ENCODE measurements at places on chromosomes 5 and 9. TPM values are rescaled to one million over a fixed set of nuclear protein-coding genes. Genes with fewer than 3 reads are reported as not detected.

The SLC6A3 gene
- total RNA-seq = 1.4 TPM

DNA sequence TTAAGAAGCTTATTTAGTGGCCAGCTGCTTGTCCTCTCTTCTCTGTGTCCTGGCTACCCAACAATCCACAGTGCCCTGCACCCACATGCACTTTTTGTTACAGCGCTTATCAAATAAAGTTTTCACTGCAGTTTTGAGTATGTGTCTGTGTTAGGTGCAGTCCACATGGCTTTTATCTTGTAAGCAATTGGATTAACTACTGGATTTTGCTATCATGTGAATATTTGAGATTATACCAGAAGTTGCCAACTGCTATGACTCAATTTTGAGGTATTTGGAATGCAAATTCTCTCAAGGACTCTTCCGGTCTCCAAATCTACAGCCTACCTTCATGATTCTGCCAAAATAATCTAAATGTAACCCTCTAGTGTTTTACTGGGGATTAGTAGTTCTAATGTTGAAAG is 690.2 kb downstream of the NR2F1-AS1 start:
- no peaks in the 10 kb centered on the region for H3K27me3 ChIP-seq
- H3K4me1 ChIP-seq = no peaks in the 10 kb centered on the region
- DNase-seq = no peak
- no peak overlapping the region for H3K4me3 ChIP-seq
- H3K27ac ChIP-seq = no peak overlapping the region
- H3K36me3 ChIP-seq = no peaks in the 10 kb centered on the region

DNA sequence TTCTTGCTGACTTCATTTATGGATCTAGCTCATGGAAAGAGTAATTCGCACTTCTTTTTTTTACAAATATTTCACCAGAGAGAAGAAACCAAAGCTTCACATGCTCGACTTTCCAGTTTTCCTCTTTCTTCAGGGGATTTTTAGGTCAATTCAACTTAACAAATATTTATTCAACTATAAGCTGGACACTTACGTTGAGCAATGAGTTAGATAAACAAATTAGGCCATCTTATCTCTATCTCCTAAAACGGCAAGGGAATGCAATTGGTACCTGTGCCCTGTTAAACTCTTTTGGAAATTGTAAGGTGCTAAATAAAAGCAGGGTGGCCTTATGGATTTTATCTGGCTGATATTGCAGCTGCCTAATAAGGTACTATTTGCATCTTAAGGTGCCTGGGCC is 145.1 kb upstream of the RAI14 start:
- no peaks in the 10 kb centered on the region for H3K36me3 ChIP-seq
- no peaks in the 10 kb centered on the region for H3K4me1 ChIP-seq
- H3K4me3 ChIP-seq = no peak overlapping the region

DNA sequence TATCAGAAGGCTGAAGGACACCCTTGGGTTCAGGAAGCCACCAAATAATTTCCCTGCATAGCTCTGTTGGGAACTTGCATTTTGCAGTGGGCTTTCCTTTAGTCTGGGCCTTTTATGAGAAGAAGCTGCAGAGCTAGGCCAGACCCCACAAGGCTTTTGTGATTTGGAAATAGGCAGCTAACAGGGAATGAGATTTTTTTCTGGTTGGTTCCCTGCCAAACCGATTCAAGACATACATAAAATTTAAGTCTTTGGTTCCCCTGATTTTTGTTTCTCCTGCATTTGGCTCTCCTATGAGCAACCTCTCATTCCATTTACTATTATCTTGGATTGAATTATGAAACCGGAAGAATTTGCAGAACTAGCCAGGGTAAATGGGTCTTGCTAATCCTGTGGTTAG is 81.5 kb upstream of the PTCH1 start:
- no peaks in the 10 kb centered on the region for H3K4me1 ChIP-seq
- H3K27me3 ChIP-seq = no peaks in the 10 kb centered on the region
- no peaks in the 10 kb centered on the region for H3K36me3 ChIP-seq
- DNase-seq = no peak

GRCh38 chr9:135341612-135342169 is 137.9 kb upstream of the PPP1R26 start:
- H3K4me3 ChIP-seq = no peak overlapping the region
- H3K4me1 ChIP-seq = no peaks in the 10 kb centered on the region
- no peaks in the 10 kb centered on the region for H3K36me3 ChIP-seq
- peaks cover 8% of the 10 kb centered on the region for H3K27me3 ChIP-seq
- no peak for DNase-seq

DNA sequence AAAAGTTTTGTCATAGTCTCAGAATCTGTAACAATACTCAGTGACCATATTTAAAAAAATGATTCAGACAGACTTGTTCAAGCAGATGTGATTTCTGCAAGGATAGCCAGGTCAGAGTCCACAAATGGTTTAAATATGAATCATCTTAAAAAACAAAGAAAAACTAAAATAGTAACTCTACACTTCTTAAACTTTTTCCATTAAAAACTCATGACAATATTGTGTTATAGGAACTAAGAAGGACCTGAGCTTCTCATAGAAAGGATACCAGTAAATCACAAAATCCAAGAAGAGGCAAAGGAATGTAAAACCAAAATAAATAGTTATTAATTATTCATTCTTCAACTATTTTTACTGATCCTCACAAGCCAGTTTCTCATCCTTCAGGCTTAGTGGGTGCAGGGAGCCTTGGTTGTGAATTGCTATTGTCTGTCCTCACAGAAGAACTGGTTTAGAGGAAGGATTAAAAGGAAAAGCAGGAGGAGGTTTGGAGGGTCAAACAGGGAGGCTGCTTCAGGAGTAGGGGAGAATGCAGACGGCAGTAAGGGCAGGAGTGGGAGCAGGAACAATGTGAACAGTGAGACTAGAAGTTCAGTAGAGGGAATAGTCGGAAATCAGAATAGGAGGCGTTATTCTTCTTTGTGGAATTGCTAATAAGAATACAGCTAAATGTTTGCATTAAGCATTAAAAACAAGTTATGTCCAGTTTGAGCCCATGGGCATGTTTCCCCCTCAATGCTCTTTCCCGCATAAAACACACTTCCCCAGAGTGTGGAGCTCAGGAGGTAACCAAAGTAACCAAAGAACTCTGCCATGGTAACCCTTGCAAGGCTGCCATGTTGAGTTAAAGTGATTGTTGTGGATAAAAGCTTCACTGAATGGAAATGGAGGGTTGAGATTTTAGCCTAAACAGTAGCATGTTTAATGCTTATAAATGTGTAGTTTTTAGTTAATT is 110.7 kb downstream of the CCDC192 start:
- H3K4me1 ChIP-seq = no peaks in the 10 kb centered on the region
- H3K36me3 ChIP-seq = no peaks in the 10 kb centered on the region
- no peak overlapping the region for H3K4me3 ChIP-seq
- peaks cover 8% of the 10 kb centered on the region for H3K27me3 ChIP-seq
- DNase-seq = no peak

- no peaks in the 10 kb centered on the region for H3K27me3 ChIP-seq
- no peak overlapping the region for H3K4me3 ChIP-seq
- no peaks in the 10 kb centered on the region for H3K36me3 ChIP-seq
Observed at GRCh38 chr5:65192331-65192730, 289.4 kb downstream of the ADAMTS6 start.

The GRM6 gene
- not detected for total RNA-seq

DNA sequence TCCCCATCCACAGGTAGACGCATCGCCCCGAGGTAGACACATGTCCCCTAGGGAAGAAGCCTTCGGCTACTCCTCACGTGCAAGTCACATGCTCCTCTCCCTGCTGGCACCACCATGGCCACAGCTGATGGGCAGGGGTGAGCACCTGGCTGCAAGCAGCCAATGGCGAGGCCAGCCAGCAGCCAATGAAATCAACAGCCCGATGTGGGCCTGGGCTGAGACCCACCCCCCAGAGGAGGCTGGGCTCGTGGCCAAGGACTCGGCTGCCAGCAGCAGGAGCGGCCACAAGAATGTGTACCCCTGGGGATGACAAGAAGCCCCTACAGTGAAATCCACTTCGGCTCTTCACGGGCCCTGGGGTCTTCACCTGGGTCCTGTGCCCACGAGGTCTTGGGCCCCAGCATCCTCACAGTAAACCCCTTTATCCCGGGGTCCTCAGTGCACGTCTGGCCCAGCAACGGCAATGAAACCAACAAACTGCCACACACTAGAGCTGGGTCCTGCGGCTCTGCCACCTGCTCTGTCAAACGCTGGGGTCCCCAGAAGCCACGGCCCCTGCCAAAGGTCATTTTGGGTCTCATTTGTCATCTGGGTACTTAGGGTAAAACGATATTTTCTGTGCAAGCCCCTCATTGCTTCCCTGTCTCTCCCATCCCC is 22.1 kb upstream of the PTGES start:
- H3K27me3 ChIP-seq = peaks cover 23% of the 10 kb centered on the region
- H3K36me3 ChIP-seq = no peaks in the 10 kb centered on the region
- no peak for DNase-seq
- no peak overlapping the region for H3K4me3 ChIP-seq

- H3K27ac ChIP-seq = no peak overlapping the region
- H3K36me3 ChIP-seq = peaks cover 5% of the 10 kb centered on the region
- peaks cover 32% of the 10 kb centered on the region for H3K4me1 ChIP-seq
- DNase-seq = no peak
- no peak overlapping the region for H3K4me3 ChIP-seq
Observed at GRCh38 chr5:148841519-148841918, 15.1 kb downstream of the ADRB2 start.

The POU5F2 gene
- total RNA-seq = 2.1 TPM

- H3K36me3 ChIP-seq = no peaks in the 10 kb centered on the region
- no peaks in the 10 kb centered on the region for H3K4me1 ChIP-seq
- no peak overlapping the region for H3K27ac ChIP-seq
- no peak for DNase-seq
- H3K4me3 ChIP-seq = no peak overlapping the region
- no peaks in the 10 kb centered on the region for H3K27me3 ChIP-seq
Observed at GRCh38 chr5:89030798-89031197, 147.8 kb upstream of the MEF2C start.

GRCh38 chr5:32291591-32291990 is 21.1 kb downstream of the MTMR12 start:
- DNase-seq = no peak
- H3K27me3 ChIP-seq = no peaks in the 10 kb centered on the region
- peak overlapping the region; percentile 85 for H3K27ac ChIP-seq
- H3K36me3 ChIP-seq = peaks cover 44% of the 10 kb centered on the region
- H3K4me1 ChIP-seq = peaks cover 63% of the 10 kb centered on the region
- H3K4me3 ChIP-seq = no peak overlapping the region

The C9orf153 gene
- total RNA-seq = 0.18 TPM

The SAXO1 gene
- not detected for total RNA-seq

- no peak overlapping the region for H3K4me3 ChIP-seq
- no peaks in the 10 kb centered on the region for H3K36me3 ChIP-seq
- H3K4me1 ChIP-seq = no peaks in the 10 kb centered on the region
Observed at GRCh38 chr9:117424291-117424690, 9.4 kb upstream of the ASTN2 start.

Data from activated B cell treated with CpG ODN at 0.5 μM for 24 hours (primary cell).